A549 treated with DMSO at 1 μM for 4 hours (cell line): ENCODE measurements at places on chromosomes 2 and 18. TPM values are rescaled to one million over a fixed set of nuclear protein-coding genes. Genes with fewer than 3 reads are reported as not detected.

Gene SERPINB3
- 0.10 to 0.18 TPM (median 0.13 TPM) in 4 of 5 replicates, not detected in the other for total RNA-seq

Gene DNAH7
- total RNA-seq = 0.93 to 1.6 TPM (median 1.2 TPM) in 5 replicates

Gene RNU2-63P
- not detected in 5 replicates for total RNA-seq

Gene PID1
- 2.7 to 3.5 TPM (median 2.9 TPM) in 5 replicates for total RNA-seq

Gene GALNT5
- 3.0 to 3.8 TPM (median 3.2 TPM) in 5 replicates for total RNA-seq

Gene CCDC148
- 0.13 to 0.55 TPM (median 0.38 TPM) in 5 replicates for total RNA-seq

Gene SERPINB12
- not detected in 5 replicates for total RNA-seq

Gene FOXI3
- total RNA-seq = not detected in 5 replicates
